ENCODE measurements at places on chromosomes 5 and 9.

- no peak for DNase-seq
Measured at GRCh38 chr9:137589441-137590122, 730 bp downstream of the ZMYND19 start.

GRCh38 chr9:16247188-16247875 is 623.1 kb downstream of the BNC2 start:
- DNase-seq, result no peak

DNA sequence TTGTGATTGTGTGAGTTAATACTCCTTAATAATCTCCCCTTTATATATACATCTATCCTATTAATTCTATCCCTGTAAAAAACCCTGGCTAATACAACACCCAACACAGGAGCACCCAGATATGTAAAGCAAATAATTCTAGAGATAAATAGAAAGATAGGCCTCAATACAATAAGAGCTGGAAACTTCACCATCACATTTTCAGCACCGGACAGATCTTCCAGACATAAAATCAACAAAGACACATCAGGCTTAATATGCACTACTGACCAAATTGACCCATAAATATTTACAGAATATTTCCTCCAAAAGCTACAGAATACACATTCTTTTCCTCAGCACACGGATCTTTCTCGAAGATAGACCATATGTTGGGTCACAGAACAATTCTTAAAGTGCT is 71.0 kb upstream of the ST8SIA4 start:
- DNase-seq, result no peak

- no peak for DNase-seq
Measured at GRCh38 chr5:169626779-169627178, 10.3 kb upstream of the DOCK2 start.

DNA sequence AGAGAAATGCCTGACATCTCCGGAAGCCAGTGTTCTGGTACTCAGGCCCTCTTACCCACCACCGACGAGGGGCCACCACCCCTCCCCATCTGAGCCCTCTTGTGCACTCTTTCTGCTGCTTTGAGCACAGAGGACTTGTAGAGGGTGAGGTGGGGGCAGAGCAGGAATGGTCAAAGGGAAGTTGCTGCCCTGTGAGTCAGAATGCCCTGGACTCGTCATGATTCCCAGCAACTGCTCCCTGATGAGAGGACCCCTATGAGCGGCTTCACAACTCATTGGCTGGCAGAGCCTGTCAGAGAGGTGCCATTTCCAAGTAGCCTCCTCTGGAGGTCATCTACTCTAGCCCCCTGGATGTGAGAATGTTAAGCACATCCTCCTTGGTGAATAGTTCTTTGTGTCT is 845 bp downstream of the ECSCR start:
- no peak for DNase-seq

DNA sequence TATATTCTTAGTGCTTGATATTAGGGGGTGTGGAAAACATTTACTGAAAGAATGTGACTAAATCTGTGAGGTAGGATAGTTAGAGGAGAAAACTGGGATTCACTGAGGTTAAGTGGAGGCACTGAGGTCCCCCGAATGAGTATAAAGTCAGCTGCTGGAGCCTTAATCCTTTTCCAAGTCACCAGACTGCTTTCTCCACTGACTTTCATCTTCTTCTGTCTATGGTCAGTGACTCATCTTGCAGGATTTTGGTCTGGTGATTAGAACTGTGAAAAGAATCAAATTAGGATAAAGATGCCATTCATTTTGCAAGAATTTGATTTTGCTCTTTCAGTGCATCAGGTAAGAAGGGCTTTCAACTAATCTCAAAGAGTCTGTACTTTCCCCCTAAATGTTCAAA is 89.3 kb upstream of the ALDH1A1 start:
- no peak for DNase-seq

DNA sequence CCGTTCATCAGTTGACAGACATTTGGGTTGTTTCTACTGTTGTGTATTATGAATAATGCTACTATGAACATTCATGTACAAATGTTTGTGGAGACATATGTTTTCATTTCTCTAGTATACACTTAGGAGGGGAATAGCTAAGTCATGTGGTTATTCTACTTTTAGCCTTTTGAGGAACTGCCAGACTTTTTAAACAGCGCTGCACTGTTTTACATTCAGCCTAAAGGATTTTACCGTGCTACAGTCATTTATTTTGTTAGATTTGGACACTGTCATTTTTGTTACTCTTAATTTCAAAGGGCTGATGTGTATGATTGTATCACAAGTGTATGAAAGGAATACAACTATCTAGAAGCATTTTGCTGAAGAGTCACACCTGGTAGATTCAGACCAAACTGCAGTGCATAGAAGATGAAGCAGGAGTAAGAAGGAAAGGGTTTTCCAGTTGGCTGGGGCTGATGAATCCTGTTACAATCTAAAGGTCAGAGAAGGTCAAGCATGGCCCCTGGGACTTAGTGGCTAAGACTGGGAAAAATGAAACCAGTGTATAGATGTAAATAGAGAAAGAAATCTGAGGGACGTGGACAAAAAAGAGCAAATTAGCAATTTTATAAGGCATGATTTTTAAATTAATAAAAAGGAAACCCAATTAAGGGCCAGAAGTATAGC is 509.7 kb downstream of the PSAT1 start:
- DNase-seq, result no peak

GRCh38 chr5:121968910-121969607 is 7.3 kb downstream of the SRFBP1 start:
- DNase-seq, result peak; percentile 59

DNA sequence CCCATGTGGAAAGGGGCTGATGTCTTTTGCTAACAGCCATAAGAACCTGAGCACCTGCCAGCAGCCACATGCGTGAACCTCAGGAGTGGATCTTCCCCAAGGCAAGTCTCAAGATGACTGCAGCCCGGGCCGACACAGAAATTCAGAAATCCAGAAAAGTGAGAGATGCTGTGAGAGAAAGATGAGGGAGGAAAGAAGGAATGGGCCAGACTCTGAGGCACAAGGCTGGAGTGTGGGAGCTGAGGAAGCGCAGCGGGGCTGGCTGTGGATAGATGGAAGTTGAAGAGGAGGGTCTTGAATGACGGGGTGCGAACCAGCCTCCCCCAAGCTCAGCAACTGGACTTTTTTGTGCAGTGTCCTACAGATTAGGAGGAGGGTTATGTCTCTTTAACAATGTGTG is 337.8 kb downstream of the GADD45G start:
- DNase-seq, result no peak

GRCh38 chr5:35675392-35675791 is 57.7 kb downstream of the SPEF2 start:
- no peak for DNase-seq

- DNase-seq, result no peak
Measured at GRCh38 chr5:170476704-170477103, 27.1 kb upstream of the KCNIP1 start.

- no peak for DNase-seq
Measured at GRCh38 chr9:68894502-68894901, 119.4 kb downstream of the PRKACG start.

- DNase-seq, result no peak
Measured at GRCh38 chr9:17613758-17614157, 34.9 kb downstream of the SH3GL2 start.

DNA sequence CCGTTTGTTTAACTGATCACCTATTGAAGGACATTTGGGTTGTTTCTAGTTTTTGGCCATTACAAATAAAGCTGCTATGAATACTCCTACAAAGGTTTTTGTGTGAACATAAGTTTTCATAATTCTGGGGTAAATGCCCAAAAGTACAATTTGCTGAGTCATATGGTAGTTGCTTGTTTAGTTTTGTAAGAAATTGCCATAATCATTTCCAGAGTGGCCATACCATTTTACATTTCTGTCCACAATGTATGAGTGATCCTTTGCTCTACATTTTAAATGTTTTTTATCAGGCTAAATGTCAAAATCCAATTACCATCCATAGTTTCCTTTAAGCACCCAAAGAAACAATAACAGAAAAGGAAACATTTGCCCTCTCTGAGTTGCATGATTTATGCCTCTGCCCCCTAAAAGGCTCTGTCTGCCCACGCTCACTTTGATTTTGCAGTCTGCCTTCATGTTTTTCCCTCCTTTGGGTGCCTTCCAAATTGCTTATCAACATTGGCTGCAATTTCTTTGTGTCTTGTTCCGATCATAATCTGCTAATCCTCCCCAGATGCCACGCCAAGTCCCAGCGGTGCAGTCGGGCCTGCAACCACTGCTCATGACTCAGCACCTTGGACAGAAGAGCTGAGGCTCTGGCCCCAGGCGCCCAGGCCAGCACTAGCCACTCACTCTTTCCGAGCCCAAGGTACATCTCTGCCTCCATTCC is 339.2 kb downstream of the PIK3R1 start:
- no peak for DNase-seq

DNA sequence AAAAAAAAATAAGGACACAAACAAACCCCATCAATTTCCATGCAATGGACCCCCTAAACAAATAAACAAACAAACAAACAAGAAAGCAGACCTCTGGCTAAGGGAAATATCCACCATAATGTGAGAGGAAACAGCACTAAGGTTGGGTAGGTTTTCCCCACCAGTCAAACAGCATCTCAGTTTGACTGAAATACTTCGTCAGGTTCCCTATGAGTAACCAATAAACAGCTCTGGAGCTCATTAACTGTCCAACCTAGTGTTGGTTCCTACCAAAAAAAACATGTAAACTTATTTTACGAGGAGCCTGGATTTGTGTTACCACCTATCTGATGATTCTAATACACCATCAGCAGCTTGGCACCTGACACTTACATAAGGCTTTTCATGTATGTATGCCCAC is 198.5 kb upstream of the TARS1 start:
- DNase-seq, result no peak

- DNase-seq, result no peak
Measured at GRCh38 chr5:86644843-86645242, 27.1 kb downstream of the COX7C start.

GRCh38 chr5:147093138-147093537 is 141.7 kb upstream of the STK32A start:
- no peak for DNase-seq

DNA sequence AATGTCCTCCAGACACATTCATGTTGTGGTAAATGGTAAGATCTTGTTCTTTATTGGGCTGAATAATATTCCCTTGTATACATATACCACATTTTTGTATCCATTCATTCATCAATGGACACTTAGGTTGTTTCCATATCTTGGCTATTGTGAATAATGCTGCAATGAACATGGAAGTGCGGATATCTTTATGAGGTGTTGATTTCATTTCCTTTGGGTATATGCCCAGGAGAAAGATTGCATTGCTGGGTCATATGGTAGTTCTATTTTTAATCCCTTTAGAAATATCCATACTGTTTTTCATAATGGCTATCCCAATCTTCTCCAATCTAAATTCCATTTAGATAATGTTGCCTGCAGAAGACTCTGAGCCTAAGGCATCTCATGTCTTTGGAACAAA is 78.0 kb upstream of the TNC start:
- no peak for DNase-seq

DNA sequence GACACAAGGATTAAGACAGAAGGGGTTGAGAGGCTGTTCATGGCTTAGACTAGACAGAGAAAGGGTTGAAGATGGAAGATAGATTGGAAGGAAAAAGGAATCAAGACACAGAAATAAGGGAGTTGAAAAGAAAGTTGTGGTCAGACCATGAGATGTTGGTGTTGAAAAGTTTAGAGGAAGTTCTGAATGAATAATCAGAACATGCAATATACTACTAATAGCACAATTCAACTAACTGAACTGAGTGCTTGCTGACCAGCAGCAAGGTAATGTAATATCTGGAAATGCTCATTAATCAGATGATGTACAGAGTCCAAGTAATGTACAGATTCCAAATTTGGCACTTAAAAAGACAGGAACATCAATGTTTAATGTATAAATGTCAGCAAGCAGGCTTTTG is 10.6 kb upstream of the NNT start:
- no peak for DNase-seq

DNA sequence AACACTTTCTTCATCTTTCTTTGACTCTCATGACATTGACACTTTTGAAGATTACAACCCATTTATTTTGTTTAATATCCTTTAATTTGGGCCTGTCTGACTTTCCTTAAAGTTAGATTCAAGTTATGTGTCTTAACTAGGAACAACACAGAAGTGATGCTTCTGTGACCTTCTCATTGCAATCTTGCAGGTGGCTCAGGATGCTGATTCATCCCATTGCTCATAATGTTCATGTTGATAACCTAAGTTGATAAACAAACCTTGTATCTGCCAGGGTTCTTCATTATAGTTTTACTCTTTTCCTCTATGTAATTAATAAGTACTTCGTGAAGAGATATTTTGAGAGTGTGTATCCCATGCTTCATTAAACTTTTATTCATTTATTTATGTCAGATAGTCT is 107.2 kb upstream of the SHB start:
- no peak for DNase-seq

GRCh38 chr9:28163619-28164018 is 590.3 kb upstream of the C9orf72 start:
- DNase-seq, result no peak

DNA sequence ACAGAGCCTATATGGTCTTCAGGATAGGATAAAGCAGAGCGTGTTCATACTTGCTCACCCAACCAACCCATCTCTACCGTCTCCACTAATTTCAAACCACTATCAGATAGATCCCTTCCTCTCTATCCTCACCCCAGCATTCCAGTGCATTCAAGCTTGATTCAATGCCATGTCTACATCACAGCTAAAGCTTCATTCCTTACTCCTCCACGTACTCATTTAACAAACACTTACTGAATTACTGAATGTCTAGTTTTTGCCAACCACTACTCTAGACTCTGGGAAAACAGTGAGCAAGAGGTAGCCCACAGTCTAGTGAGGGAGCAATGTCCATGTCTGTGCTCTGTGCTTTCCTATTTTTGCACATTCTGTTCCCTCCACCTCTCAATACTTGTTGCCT is 163.5 kb upstream of the MSX2 start:
- no peak for DNase-seq

DNA sequence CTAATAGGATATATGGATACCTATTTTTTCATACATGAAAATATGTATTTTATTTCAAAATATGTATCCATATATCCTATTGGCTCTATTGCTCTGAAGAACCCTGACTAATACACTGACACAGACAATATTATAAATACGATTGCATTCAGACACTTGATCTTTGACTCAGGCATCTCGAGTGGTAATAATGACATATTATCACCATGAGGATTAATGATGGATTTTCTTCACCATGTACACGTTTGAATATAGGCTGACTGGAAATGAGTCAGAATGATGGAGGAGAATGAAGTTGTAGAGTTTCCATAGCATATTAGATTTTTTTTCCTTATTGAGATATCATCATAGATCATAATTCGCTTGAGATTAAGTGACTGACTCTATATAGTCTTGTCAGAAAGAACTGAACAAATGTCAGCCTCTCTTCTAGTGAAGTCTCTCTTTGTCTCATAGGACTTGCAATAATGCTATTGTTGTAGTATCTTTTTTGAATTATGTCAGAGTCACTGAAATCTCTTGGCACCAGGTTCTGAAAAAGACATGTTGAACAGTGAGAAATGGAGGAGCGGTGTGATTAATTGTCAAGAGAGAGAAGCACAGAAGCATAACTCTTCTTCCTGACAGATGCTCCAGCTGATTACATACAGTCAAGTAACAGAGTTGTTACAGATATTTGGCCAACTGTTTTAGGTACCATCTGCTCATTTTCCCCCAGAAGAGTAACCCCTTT is 41.4 kb upstream of the SLCO6A1 start:
- DNase-seq, result no peak

- DNase-seq, result no peak
Measured at GRCh38 chr5:124279146-124279876, 467.1 kb downstream of the ZNF608 start.

GRCh38 chr9:83451308-83451707 is 86.9 kb downstream of the FRMD3 start:
- DNase-seq, result peak; percentile 14

Data from Calu3 (cell line).